A549 (cell line): ENCODE measurements at places on chromosomes 3 and 15.

DNA sequence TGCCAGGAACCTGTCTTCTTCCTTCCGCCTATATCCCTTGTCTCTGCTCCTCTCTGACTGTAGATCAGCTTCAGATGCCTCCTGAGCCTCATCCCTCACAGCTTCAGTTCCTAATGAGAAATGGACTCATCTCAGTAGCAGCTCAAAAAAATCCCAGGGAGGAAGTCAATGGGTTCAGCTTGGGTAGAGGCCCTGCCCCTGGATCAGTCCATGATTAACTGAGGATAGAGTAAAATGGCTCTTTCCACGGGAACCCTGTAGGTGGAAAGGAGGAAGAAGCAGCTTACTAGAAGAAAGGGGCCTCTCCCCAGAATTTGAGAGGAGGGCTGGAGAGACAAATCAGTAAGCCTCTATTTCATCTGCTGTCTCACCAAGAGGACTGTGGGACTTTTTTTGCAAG is 26.9 kb upstream of the HCN4 start:
- DNase-seq, result no peak

- no peak for DNase-seq
Measured at GRCh38 chr15:92385096-92385495, 8.6 kb upstream of the ST8SIA2 start.

DNA sequence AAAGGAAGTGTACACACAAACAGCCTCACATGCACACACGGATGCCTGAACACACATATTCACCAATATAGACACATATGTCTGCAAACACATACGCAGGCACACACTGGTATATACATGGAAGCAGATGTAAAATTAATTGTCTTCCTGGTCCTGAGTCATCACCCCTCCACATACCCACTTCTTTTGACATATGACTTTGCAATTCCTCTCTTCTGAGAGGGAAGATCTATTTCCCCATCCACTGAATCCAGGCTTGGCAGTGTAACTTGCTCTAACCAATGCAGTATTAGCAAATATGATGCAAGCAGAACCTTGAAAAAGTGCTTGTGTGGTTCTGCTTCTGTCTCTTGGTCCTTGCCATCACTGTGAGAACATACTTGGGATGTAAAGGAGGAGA is 76.8 kb upstream of the HRH1 start:
- DNase-seq, result no peak

- no peak for DNase-seq
Measured at GRCh38 chr3:121748680-121749275, 763 bp downstream of the GOLGB1 start.

- no peak for DNase-seq
Measured at GRCh38 chr3:141233457-141234161, 2.0 kb downstream of the PXYLP1 start.

GRCh38 chr3:149375501-149376196 is 1.8 kb downstream of the TM4SF1 start:
- DNase-seq, result peak; percentile 71

- peak; percentile 83 for DNase-seq
Measured at GRCh38 chr3:81744366-81744765, 17.1 kb downstream of the GBE1 start.

DNA sequence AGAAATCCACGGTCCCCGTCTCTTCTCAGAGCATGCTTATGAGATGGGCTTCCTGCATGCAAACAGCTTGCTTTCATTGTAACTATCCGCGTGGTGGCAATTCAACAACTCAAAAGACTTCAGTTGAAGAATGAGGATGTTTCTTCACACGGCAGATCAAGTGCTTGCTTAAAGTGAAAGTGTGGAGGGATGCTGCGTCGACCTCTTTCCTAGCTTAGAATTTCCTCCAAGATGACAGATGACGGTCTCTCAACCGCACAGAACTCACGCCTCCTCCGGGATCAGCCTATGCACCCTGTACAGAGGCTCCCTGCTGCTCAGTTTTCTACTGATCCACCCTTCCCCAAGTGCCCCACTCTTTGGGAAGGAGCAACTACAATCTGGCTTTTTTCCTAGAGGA is 47.8 kb downstream of the PCSK6 start:
- no peak for DNase-seq

GRCh38 chr3:180189310-180189648 is 152.5 kb upstream of the PEX5L start:
- no peak for DNase-seq

GRCh38 chr15:67691450-67691849 is 133.9 kb upstream of the SKOR1 start:
- no peak for DNase-seq

DNA sequence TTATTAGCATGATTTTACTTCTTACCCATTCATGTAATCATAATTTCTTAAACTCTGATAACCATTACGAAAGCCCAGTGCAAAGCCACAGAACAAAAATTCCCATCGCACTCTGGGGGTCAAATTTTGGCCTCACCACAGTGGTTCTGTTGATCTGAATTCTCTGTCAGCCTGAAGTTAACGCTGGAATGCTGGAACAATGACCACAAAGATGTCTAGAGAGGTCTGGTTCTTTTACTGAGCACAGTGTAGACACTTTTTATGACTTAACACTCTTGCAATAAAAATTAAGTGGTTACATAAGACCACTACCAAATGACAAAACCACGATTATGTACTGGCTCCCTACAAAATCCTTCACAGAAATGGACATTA is 94.7 kb downstream of the PDZRN3 start:
- no peak for DNase-seq

- no peak for DNase-seq
Measured at GRCh38 chr3:179666030-179666429, 13.2 kb downstream of the USP13 start.

- no peak for DNase-seq
Measured at GRCh38 chr15:53360881-53361280, 398.6 kb downstream of the WDR72 start.

DNA sequence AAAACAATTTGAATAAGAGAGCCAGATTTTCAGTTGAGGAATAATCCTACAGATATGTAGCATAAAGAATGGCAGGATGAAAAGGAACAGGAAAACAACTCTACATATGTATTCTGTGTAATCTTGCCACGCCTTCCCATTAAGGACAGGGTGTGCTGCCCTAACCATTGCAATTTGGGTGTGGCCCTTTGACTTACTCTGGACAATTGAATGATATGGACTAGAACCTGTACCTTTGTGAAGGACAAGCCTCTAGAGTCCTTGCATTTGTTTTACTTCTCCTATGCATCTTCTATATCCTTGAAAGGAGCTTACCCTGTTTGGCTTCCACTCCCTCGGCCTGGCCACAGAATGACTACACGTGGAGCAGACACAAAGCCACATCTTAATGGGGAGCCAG is 1261.6 kb upstream of the GBE1 start:
- no peak for DNase-seq

GRCh38 chr3:98814817-98815420 is 51.8 kb downstream of the ST3GAL6 start:
- DNase-seq, result peak; percentile 53
